ENCODE measurements at places on chromosomes 11 and 22. TPM values are rescaled to one million over a fixed set of nuclear protein-coding genes. Genes with fewer than 3 reads are reported as not detected.

Gene CWC15
- total RNA-seq = 38.0 TPM

Gene OR51B2
- not detected for total RNA-seq

Gene B3GAT1
- under 0.01 TPM for total RNA-seq

Gene TTLL1
- total RNA-seq = 9.8 TPM

Gene LMO2
- total RNA-seq = 8.2 TPM

Gene PICK1
- total RNA-seq = 14.0 TPM
